ENCODE measurements at places on chromosomes 6 and 20.

- no peak for DNase-seq
Observed at GRCh38 chr6:13581700-13582229, 7.4 kb downstream of the SIRT5 start.

DNA sequence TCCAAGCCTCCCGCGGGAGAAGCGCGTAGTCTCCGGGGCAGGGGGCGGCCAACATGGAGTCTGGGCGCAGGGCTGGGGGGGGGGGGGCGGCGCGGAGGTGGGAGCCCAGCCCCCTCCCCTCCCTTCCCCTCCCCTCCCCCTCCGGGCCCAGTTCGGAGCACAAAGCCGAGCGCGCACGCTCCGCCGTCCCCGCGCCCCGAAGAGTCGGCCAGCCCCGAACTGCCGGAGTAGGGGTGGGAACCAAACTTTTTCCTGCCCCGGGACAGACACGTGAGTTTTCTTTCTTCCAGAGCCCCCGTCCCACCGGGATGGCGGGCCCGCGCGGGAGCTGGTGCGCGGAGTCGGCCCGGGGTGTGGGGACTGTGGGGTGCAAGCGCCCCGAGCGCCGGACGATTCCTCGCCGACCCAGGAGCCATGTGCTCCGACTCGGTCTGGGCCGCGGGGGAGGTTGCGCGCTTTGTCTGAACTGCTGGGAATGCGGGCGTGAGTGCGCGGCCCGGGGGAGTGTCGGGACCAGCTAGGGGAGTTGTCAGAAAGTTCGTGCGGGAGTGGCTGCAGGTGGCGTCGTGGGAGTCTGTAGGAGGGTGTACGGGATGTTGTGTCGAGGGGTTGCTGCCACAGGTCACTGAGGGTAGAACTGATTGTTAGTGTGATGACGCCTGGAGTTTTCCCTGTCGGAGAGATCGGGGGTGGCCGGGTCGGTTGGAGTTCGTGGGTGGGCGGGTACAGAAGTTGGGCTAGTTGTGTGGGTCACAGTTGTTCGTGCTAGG is 1.2 kb downstream of the TGIF2 start:
- DNase-seq, result no peak

- DNase-seq, result no peak
Observed at GRCh38 chr6:28248916-28249315, 3.2 kb downstream of the ZKSCAN4 start.

GRCh38 chr6:20098267-20098876 is 113.9 kb downstream of the MBOAT1 start:
- DNase-seq, result no peak

DNA sequence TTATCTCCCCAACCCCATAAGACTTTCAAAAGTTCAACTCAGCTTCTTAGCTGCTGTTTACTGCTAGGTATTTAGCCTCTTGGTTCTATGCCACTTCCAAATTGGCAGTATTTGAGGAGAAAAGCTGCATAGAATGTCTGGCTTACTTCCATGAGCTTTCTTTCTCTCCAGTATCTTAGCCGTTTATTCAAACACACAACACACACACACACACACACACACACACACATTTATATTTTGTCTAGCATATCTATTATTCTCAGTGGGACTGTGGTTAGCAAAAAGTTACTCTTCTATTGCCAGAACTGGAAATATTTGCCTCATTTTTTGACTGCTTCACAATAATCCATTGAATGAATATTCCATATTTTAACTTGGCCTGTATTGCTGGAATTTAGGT is 634.2 kb upstream of the IMPG1 start:
- DNase-seq, result no peak

- no peak for DNase-seq
Observed at GRCh38 chr6:155374681-155375080, 60.4 kb upstream of the TFB1M start.

GRCh38 chr6:22133357-22133756 is 163.5 kb downstream of the PRL start:
- DNase-seq, result no peak

DNA sequence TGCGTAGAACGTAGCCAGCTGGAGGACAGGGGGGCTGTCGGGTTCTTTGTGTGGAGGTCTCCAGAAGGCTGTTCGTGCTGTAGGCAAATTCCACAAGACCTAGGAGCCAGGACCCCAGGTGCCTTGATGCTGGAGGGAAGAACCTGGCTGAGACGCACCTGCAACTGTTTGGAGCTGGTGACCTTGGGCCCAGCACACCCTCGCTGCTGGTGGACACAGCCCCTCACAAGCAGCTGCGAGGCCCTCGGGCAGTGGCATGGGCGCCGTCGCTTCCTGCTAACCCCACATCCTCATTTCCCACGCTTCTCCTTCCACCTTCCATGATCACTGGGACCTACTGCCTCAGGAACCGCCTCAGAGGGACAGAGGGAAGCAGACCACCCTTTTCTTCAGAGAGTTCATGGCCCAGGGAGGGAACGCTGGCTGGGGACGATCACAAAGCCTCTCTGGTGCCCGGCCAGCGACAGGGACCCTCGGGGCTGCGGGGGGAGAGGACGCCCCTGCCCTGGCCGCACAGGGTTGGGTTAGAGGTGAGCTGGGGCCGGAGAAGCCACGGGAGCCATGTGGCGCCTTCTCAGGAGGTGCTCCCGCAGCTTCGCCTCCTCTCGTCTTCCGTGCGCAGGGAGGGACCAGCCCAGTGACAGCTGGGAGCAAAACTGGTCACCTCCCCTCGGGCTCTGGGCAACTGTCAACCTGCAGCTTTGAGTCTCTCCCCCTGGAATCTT is 18.4 kb downstream of the DLL1 start:
- no peak for DNase-seq

DNA sequence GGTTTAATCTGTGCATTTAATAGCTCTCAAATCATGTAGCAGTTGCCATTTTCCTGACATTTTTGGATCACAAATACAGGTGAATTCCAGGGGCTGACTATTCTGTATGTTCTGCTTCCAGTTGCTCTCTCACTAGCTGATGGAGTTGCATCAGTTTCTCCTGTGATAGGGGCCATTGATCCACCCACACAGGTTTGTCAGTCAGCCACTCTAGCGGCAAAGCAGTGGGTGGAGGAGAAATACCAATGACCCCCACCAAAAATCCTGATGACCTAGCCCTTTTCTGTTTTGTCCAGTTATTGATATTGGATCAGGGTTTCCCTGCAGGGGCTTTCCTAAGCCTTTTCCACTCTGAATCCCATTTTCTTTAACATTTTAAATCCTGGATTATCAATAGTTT is 72.3 kb upstream of the BTN3A2 start:
- no peak for DNase-seq

DNA sequence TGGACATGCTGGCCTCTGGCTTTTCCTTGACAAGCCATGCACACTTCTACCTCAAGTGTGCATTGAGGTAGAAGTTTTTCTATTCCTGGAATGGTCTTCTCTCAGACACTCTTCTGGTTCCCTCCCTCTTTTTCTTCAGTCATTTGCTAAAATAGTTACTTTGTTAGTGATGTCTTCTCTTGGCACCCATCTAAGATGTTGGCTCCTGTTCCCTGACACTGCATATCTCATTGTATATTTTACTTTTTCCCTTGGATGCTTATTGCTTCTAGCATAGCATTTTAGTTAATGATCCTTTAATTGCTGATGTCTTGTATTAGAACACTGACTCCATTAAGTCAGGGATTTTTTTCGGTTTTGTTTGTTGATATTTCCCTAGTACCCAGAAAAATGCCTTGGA is 758.7 kb upstream of the NRSN1 start:
- DNase-seq, result no peak

- DNase-seq, result no peak
Observed at GRCh38 chr20:12413116-12413515, 495.4 kb downstream of the BTBD3 start.

- DNase-seq, result peak; percentile 45
Observed at GRCh38 chr6:93581371-93581770, 162.0 kb upstream of the EPHA7 start.

- no peak for DNase-seq
Observed at GRCh38 chr20:8774412-8774811, 294.5 kb upstream of the PLCB4 start.

GRCh38 chr20:16158090-16158975 is 414.9 kb downstream of the KIF16B start:
- no peak for DNase-seq

GRCh38 chr20:51237278-51237677 is 214.4 kb upstream of the KCNG1 start:
- DNase-seq, result no peak

- DNase-seq, result no peak
Observed at GRCh38 chr6:116580198-116580597, 8.9 kb downstream of the RWDD1 start.

- no peak for DNase-seq
Observed at GRCh38 chr6:56521976-56522375, 120.7 kb downstream of the DST start.

DNA sequence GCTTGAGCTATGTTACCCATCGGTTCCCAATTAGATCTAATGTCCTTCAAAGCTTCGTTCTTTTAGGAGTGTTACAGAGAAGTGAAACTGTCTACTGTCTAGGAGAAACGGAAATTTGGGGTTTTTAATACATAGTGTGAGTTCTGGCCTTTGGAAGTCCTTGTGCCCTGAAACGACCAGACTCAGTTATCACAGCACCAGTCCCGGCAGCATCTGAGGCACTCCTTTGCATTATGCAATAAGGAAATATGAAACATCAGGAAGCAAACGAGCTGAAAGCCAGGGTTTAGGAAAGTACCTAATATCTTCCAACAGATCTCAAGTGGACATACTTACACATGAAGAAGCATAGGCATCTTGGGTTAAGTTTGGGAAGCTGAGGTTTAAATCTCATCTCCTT is 61.8 kb upstream of the ADGRF1 start:
- no peak for DNase-seq

DNA sequence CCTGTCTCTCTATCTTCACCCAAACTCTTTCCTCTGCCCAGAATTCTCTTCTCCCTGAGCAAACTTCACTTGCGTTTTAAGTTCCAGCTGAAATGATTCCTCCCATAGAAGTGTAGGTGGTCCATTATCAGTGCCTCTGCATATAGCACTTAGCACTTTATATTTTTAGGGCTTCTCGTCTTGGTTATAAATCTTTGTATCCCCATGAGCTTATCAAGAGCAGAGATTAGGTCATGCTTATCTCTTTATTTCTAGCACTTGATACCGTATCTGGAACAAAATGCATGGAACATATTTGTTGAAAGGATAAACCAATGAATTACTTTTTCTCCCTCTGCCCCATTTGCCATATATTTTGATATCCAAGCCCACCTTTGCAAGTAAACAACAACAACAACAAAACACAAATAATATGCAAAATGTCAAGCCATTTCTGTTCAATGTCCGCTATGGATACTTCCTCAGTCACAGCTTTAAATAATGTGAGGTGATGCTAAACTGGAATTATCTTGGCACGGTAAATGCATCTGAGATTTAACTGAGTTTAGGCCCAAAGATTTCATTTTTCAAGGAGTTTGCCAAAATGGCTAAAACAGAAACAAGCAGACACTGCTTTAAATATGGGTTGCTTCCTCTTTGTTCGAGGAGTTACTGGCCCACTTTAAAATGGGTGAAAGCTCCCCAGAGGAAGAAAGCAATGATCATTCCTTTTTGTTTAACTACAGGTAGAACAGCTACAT is 106.2 kb upstream of the STMND1 start:
- DNase-seq, result no peak

GRCh38 chr6:142945049-142945445 is at the start of gene HIVEP2:
Gene HIVEP2 (minus strand): TSS chr6:142945176. CDS start chr6:142774738, 170,438 bp downstream.
- peak; percentile 41 for DNase-seq

DNA sequence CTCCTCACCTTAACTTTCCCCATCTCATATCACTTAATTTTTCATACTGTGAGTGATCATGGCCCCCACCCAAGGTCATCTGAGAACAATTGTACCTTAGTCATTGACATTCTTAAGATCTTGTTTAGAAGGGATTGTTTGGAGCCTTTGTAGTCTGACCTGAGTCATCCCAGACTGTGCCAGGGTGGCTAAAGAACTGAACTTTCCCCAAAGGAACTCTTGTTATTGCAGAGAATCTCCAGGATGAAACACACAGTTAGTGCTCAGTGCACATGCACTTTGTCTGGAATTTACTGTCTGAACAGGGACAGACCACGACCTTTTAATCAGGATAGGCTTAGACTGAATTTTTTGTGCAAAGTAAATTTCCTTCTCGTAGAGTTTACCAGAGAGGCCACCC is 112.6 kb upstream of the CCN2 start:
- no peak for DNase-seq

DNA sequence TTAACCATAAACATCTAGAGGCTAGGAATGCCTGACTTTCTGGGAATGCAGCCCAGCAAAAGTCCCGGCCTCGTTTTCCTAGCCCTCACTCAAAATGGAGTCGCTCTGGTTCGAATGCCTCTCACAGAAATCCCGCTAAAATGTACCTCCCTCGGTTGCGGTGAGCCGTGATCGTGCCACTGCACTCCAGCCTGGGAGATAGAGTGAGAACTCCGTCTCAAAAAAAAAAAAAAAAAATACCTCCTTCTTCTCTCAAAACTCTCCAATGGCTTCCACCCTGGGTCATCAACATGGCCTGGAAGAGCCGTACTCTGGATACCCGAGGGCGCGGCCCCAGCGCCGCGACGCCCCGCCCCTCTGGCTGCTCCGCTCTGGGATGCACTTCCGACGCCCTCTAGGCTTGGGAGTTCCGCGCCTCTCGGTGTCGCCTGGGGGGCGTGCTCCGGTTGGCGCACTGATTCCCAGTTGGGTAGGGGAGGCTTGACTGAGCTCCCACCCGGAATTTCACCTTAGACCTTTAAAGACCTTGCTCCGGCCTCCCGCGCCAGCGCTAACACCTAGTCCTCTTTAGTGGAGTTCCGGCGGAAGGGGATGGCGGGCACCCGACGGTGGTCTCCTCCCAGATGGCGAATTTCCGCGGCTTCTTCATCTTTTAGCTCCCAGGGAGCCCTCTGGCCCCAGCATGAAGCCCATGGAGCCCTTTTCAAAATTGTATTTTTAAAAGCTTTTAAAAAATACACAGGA is 12.3 kb downstream of the HMGN4 start:
- no peak for DNase-seq

DNA sequence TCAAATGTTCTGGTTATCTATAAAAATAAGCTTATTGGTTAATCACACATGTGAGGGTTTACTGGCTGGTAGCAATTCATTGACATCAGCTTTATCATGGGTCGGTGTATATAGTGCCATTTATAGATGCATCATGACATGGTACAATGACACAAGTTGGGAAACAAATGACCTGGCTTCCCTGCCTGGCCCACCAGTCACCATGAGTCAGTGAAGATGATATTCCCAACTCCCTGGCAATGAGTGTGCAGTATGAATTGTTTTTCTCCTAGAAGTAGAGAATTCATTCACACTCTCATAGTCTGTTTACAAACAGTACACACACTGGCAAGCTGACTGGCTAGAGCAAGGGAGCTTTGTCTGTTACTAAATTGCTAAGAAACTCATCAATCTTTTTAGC is 37.2 kb upstream of the CALHM6 start:
- DNase-seq, result no peak

- DNase-seq, result no peak
Observed at GRCh38 chr6:156395276-156395675, 381.9 kb upstream of the ARID1B start.

DNA sequence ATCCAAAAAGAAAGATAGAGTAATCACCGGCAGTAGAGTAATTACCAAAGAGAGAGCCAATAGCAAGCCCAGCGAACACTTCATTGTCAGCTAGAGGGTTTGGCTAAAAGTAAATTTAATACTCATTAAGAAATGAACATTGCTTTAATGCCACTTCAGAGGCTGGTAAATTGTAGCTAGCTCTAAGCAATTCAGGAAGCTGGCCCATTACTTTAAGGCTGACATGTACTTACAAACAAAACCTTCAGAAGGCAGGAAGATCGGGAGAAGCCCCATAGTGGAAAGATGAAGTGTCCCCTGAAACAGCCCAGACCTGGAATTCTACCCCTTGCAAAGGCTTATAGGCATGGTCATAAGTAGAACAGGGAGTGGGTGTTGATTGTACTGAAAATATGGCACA is 396.6 kb upstream of the ID4 start:
- no peak for DNase-seq

GRCh38 chr6:46310196-46310595 is 139.4 kb upstream of the ENPP5 start:
- DNase-seq, result no peak
